ENCODE measurements at places on chromosomes 6 and 20.

DNA sequence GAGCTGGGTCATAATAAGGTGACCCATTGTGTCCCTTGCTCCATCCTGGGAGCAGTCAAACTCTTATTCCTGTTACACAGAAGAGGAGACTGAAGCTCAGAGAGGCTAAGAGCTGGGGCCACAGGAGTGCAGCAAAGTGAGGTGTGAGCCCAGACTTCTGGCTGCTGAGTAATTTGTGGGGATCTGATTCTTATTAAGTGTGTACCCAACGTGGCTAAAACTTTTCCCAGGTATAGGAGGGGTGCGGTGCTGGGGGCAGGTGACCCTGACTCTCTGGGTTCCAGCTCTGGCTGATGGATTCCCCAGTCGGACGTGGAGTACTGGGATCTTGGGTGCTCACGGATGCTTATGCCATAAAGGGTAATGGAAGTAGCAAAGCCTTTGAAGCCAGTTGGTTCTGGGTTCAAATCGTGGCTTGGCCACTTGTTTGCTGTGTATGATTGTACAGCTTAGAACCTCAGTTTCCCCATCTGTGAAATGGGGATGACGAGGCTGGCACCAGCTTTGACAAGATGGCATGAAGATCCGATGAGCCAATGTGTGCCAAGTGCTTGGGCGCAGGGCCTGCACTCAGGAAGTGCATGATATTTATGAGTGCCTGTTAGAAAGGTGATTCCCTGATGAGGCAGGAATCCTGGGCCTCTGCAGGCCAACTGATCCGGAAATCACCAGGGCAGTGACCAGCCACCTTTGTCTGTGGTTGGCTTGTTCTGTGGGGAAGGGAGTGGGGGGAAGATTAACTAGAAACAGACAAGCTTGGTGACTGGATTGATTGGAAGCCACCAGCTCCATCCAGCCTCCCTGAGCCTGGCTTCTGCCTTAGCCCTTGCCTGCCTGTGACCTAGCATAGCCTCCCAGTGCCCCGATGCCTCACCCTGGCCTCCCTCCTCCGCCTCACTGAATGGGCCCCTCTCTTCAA lies 6.0 kb downstream of the SRC start:
- no peak for DNase-seq

DNA sequence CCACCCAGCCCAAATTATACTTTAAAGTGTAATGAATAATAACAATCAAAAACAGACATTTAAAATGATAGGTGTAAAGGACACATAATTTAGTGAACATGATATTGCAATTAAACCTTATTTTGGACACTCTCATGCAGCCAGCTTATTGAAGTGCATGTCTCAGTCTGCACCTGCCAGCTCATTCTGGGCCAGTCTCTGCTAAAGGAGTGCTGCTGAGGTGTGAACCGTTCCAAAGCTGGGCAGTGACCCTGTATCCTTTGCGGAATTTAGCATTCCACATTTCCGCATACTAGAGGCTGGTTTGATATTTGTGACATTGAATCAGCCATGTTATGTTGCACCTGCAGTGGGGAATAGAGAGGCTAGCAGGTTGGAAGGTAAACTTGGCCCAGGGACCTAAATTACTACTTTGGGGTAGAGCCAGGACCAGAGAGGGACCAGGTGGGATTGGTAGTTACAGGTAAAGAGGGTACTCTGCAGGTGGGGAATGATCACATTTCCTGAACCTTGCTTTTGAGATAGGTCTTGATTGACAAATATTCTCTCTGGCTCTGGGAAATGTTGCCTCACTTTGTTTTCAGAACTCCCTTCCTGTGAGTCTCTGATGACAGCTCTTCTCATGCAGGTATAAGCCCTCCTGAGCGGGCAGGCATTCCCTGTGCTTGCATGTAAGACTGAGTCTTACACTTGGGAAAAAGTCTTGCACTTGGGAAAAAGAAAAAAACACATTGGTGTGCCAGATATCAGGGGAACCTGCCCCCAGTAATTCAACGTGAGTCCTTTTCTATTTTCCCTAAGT lies 26.2 kb downstream of the TULP4 start:
- no peak for DNase-seq

DNA sequence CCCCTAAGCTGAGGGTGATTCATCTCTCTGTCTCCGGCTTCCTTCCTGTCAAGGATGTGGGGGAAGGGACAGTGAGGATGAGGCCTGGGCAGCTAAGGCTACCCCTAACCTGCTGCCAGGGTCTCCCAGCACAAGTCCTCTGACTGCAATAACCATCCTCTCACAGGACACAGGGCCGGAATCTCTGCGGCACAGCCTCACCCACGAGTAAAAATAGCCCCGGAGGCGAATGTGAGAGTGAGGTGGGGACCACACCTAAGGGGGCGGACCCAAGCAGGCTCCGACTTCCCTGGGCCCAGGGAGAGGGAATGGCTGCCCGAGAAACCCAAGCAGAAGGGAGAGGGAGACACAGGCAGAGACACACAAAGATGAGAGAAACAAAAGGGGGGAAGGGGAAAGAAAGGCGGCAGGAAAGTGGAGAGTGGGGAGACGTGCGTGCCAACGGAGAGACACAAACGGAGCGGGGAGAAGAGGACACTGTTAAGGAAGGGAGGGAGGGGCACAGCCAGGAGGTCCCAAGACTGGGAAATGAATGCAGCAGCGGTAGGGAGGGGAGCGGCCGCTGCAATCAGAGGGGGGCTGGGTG lies 1.4 kb downstream of the CLIC1 start:
- no peak for DNase-seq

- DNase-seq, result no peak
These were observed 220.1 kb upstream of the DTNBP1 start for GRCh38 chr6:15882915-15883314.

- no peak for DNase-seq
These were observed 50.0 kb upstream of the SCGN start for GRCh38 chr6:25601800-25602673.

DNA sequence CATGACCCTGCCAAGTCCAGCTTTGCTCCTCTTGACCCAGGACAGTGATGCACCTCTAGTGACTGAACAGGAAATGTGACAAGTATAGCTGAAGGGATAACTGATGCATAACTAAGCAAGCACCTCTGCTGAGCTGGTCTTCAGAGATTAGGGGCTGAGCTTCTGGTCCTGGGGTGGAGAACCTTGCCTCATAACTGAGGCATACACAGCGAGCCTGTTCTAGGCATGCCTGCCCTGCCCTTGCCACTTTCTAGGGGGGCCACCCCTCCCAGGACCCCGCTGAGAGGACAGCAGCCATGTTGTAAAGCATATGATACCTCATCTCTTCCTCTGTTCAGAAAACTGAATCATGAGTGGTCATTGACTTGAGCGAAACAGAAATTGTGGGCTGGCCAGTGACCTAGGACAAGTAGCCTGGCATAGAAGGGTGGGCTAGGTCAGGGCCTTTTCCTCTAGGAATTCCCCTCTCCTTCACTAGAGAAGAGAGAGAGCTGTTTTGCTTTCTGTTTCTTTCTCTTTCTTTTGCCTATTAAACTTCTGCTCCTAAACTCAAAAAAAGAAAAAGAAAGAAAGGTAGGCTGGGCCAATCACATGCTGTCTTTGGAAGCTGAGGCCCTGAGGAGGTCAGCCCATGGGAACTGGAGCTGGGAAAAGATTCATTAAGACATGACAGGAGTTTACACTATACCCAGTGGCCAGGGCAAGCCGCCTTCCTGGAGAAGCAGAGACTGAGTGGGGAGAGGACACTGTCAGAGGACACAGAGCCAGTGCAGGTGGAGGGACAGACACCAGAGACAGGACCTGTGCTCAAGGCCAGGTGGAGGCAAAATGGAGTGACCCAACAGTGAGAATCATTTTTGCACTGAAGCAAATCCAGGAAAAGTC lies 23.1 kb downstream of the ALDH5A1 start:
- DNase-seq, result no peak

DNA sequence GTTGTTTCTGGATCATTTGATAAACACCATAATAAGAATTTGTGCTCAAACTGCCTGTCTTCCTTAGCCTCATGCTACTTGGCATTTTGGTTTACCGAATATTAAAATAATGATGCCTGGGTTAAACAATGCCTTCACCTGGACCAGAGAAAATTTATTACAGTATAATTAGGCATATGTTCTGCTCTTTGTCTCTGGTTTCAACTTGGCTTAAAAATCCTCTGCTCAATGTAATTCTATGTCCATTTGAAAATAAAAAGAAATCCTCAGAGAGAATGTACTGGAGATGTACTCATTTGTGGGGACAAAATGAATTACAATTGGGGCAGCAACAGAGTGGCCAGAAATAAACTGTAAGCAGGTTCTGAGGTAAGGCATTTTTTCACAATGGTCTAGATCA lies 95.0 kb downstream of the DST start:
- DNase-seq, result no peak

DNA sequence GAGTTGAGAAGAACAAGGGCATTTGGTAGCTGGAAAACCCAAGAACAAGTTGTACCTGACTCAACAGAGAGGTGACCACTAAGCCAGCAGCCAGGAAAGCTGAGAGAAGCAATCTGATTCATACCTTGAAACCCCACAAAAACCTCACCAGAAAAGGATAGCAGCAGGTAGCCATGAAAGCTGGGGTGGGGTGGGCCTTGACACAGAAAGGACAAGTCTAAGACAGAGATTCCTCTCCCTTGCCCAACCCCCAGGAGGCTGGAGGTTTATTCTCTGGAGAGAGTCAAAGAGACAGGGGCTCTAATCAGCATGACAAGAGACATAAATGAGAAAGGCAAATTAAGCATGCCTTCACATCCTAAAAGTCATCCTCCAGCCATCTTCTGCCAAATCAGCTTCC lies 151.7 kb upstream of the DST start:
- no peak for DNase-seq

GRCh38 chr6:26607434-26608230 lies 10.9 kb downstream of the ABT1 start:
- DNase-seq, result no peak

DNA sequence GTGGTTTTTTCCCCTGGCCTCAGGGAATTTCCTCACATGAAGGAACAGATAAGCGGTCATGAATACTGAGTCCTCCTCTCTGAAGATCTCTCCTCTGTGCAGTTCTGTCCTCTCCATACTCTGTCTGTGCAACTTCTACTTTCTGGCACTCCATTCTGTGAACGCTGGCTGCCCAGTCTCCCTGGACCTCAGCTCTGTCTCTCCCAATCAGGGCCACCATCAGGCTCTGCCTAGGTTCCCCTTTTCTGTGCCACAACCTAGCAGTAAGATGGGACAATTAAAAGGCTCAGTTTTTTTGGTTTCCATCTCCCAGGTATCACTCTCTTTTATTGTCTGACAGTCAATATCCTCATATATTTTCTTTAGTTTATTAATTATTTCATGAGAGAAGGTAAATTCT lies 4.8 kb upstream of the ADGB start:
- DNase-seq, result no peak

GRCh38 chr6:53899512-53899911 lies 104.7 kb downstream of the LRRC1 start:
- DNase-seq, result no peak

GRCh38 chr6:130749402-130749801 lies 77.8 kb upstream of the SMLR1 start:
- no peak for DNase-seq

GRCh38 chr6:163019926-163020325 lies 292.2 kb downstream of the PACRG start:
- DNase-seq, result no peak

GRCh38 chr6:143969077-143969476 lies 39.0 kb downstream of the PLAGL1 start:
- DNase-seq, result no peak

- no peak for DNase-seq
These were observed 83.0 kb downstream of the MAP7 start for GRCh38 chr6:136467186-136467585.

DNA sequence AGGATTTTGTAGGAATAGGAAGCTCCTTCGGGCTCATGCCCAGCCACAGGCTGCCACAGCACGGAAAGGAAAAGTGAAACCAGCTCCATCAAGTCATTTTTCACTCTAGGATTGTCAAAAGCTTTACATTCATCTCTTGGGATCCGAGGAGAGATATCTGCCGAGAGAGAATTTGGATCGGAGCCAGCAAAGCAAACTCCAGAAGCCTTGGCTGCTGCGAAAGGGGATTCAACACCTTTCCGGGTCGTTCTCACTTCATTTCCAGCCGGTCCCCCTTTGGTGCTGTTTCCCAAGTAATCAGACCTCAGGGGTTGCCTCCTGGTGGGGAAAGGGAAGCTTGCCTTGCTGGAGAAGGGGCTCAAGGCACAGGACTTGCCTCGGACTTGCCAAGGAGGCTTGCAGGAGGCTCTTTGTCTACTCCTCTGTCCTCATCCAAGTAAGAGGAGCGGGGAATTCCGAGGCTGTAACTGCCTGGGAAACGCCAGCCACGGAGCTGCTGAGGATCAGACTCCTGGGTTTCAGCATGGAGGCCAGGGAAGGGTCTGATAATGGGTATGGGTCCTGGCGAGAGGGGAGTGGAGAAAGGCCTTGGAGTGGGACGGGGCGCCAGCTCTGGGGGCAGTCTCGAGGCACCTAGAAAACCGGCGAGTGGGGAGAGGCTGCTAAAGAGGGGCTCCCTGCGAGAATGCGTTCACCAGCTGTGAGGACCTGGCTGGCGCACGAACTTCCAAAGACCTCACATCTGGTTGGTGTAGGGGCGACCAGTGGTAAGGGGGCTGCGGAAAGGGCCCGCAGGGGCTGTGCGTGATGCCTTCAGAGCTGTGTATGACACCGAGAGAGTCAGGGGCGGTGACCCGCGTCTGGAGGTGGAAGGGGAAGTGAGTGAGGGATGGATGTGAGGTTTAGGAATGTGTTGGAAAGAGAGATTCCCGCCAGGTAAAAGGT lies 702 bp downstream of the ETV7 start:
- DNase-seq, result no peak

GRCh38 chr6:60695232-60695631 lies 1590.8 kb downstream of the KHDRBS2 start:
- no peak for DNase-seq

GRCh38 chr6:114936080-114936479 lies 593.3 kb upstream of the HS3ST5 start:
- DNase-seq, result no peak

DNA sequence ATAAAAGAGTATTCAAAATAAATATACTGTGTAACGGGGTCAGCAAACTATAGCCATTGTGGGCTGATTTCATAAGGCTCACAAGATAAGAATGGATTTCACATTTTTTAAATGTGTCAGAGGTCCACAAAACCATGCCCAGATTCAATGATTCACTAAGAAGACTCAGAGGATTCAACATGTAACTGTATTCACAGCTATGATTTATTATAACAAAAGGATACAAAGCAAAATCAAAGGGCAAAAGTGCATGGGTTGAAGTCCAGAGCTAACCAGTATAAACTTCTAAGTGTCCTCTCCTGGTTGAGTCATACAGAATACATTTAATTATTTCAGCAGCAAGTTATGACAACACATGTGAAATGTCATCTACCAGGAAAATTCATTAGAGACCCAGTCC lies 49.2 kb downstream of the TBC1D32 start:
- DNase-seq, result no peak

DNA sequence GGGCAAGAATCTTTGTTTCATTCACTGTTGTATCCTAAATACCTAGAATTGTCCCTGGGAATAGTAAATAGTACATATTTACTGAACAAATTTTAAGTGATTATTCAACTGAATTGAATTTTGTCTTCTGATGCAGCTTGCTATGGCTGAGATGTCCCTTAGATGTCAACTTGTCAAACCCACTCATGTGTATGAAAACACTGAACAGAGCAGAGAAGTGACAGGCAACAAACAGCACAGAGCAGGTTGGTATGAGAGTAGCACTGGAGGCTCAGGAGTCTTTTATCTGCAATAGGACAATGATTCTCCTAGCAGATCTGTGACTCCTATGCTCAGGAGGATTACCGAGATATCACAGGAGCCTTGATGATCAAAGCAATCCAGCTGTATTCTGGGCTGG lies 540.1 kb upstream of the CHD6 start:
- DNase-seq, result no peak

All from activated CD8-positive, alpha-beta memory T cell treated with anti-CD3 and anti-CD28 coated beads for 1 hour (primary cell).